Activated T-helper 17 cell treated with anti-CD3 and anti-CD28 coated beads, Interleukin-2, amount 50 U/mL, for 72 hours (primary cell): ENCODE measurements at places on chromosomes 6 and 20. TPM values are rescaled to one million over a fixed set of nuclear protein-coding genes. Genes with fewer than 3 reads are reported as not detected.

- ATAC-seq, result peak; percentile 82
These were observed 7.2 kb upstream of the SDC4 start for GRCh38 chr20:45355209-45356084.

GRCh38 chr6:167761794-167762258 is 64.9 kb upstream of the AFDN start:
- ATAC-seq, result no peak

- peak; percentile 39 for ATAC-seq
These were observed 31.4 kb downstream of the STK4 start for GRCh38 chr20:44997668-44998067.

- ATAC-seq, result no peak
These were observed 7.7 kb upstream of the MYB start for GRCh38 chr6:135173242-135173988.

- peak; percentile 43 for ATAC-seq
These were observed 83.8 kb upstream of the ELOVL5 start for GRCh38 chr6:53432318-53433161.

DNA sequence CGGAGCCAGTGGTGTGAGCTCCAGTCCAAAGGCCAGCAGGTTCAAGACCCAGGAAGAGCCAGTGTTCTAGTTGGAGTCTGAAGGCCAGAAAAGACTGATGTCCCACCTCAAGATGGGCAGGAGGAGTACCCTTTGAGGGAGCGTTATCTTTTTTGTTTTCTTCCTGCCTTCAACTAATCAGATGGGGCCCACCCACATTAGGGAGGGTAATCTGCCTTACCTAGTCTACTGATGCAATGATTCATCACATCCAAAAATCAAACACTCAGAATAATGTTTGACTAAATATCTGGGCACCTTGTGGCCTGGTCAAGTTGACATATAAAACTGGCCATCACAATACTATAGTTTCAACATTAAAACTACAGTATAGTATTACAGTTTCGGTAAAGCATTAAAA is 19.7 kb downstream of the ZKSCAN3 start:
- ATAC-seq, result no peak

- no peak for ATAC-seq
These were observed 2.4 kb upstream of the TBCC start for GRCh38 chr6:42748203-42748898.

DNA sequence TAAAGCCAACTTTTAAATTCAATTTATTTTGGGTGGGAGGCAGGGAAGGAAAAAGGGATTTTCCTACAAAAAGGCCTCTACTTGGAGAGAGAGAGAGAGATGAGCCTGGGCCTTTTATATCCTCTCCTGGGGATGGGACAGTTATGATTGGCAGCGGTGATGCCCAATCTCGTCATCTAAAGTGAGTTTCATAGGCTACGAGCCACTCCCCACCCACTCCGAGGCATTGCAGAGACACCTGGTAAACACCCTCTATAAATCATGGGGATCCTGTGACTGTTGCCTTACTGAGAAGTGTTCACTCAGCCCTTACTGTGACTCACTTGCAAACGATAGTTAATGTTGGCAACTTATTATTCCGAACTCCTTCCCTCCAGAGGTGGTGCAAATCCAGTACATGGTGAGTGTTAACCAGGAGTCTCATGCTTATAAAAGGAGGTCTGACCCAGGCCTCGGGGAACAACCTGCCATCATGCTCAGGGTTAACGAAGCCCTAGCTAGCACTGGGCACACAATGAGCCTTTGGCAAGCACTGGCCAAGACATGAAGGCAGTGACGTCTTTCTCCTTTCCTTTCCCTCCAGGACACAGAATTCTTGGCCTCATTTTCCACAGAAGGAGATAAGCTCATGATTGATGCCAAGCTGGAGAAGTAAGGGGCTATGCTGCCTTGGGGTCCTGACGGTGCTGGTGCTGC is 20.5 kb downstream of the BPIFB4 start:
- ATAC-seq, result no peak

- no peak for ATAC-seq
These were observed 416.4 kb downstream of the EPM2A start for GRCh38 chr6:145318952-145319351.

DNA sequence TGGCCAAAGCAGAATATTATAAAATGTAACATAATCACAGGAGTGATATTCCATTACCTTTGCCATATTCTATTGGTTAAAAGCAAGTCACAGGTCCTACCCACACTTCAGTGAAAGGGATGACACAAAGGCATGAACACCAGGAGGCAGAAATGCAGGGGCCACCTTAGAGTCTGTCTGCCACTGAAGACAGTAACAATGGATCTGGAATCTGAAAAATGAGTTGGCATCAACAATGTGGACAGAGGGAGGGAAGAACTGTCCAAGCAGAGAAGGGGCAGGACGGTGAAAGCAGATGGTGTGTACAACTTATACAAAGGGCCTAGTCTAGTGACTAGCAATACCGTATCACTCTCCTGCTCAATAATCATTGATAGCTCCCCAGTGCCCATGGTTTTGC is 6.6 kb upstream of the LPIN3 start:
- no peak for ATAC-seq

DNA sequence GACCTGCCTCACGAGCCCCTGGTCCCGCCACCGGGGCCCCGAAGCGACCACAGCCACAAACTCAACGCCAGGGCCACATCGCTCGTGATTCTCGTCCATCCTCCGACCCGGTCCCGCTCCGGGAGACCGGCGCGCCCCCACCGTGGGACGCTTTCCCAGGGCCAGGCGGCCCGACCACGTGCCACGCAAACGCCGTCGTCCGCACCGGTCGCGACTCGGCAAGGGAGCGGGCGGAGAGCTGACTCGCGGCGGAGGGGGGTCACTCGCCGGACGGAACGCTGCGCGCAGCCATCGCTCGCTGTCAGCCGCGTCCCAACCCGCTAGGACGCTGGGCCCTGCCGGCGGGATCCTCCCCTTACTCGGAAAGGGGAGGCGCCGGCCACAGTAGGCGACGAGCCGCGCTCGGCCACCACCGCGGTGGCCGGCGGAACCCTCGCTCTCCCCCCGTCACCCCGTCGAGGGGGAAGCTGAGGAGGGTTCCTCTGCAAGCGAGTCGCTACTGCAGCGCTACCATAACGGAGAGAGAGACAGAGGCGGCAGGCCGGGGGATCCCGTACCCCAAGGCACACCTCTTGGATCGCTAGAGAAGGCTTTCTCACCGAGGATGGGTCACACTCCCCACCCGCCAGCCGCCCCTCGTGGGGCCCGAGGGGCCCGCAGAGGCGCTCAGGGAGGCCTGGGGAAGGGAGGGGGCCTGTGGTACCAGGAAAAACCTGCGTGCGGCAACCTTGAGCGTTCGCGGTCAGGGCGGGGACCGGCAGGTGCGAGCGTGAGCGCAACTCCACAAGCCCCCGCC is 511.8 kb upstream of the ZNF337 start:
- peak; percentile 61 for ATAC-seq

DNA sequence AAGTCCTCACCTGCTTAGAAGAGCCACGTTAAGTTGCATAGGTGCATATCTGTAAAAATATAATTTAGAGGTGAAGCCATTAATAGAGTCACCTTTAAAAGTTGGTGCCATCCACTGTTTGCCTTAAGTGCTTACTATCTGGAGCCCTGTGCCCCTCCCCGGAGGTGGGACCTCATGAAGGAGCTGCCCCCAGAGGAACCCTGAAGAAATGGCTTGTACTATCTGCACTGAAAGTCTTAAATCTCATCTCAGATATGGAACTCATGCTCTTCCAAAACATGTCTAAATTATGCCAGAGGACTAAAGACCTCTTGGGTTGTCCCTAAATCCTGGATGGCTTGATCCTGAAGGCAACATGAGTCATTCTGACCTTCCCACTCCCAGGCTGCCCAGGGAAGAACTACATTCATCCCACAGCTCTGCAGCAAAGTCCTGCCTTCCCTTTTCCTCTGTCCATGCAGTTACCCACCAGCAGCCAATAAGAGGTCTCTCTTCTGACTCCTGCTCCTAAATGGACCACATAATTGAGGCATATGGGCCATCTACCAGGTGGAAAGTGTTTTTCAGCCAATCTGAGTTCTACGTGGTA is 85.3 kb downstream of the ASXL1 start:
- no peak for ATAC-seq

Gene SLC17A2
- total RNA-seq, result not detected

DNA sequence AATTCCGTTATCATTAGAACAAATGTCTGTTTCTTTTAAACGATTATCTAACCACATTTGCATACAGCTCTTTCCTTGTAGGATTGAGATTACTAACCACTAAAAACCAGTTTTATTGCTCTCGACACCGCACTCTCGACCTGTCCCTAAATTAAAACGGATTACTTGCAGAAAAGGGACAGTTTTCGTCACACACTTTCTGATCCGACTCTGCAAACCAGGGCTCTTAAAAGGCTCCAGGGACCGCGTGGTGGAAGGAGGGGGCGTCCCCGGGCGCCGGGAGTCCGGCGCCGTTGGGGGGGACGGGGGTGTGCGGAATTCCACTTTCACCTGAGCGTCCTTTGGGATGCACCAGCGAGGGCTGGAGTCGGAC is 731 bp downstream of the MAK start:
- no peak for ATAC-seq

DNA sequence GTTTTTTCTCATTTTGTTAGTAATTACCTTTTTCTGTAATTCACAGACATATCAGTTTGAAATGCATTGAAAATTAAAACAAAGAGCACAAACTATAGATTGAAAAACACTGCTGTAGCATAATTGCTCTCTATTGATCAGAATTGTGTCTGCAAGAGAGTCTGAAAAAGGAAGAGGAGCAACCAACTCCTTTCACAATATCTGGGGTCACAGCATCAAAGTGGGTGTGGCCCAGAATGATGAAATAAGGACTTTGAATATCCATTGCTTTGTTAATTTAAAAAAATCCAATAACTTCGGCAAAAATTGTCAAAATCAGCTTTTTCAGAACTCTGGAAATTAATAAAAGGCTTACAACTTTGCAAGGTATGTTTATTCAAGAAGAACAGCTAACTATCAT is 99.2 kb downstream of the MYLK4 start:
- ATAC-seq, result no peak

DNA sequence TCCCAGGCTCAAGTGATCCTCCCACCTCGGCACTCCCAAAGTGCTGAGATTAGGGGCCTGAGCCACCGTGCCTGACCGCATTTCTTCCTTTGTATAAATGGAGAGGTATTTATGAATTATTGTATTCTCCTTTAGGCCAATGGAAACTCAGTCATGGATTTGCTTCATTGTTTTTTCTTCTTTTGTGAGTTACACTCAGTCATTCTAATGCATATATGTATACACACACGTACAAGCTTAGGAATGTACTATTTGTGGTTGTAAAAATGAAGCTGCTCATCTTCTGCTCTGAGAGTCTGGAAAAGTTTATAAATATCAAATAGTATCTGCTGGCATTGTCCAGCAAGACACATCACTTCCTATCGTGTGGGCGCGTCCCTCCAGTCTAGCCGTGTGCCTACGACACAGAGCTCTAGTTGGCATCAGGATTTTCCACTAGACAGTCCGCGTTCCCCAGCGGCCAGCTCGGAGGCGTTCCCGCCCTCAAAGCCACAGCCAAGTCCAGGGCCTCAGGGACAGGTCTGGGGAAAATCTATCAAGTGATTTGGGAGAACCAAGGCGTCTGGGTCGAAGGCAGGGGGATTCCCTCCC is 215.2 kb downstream of the NFATC2 start:
- ATAC-seq, result no peak

Gene APCDD1L
- total RNA-seq, result not detected

GRCh38 chr6:132004668-132005067 is 53.5 kb upstream of the CCN2 start:
- no peak for ATAC-seq

Gene FAM210B
- 3.6 TPM for total RNA-seq

- ATAC-seq, result no peak
These were observed 35.0 kb upstream of the LIN28B start for GRCh38 chr6:104921896-104922295.

DNA sequence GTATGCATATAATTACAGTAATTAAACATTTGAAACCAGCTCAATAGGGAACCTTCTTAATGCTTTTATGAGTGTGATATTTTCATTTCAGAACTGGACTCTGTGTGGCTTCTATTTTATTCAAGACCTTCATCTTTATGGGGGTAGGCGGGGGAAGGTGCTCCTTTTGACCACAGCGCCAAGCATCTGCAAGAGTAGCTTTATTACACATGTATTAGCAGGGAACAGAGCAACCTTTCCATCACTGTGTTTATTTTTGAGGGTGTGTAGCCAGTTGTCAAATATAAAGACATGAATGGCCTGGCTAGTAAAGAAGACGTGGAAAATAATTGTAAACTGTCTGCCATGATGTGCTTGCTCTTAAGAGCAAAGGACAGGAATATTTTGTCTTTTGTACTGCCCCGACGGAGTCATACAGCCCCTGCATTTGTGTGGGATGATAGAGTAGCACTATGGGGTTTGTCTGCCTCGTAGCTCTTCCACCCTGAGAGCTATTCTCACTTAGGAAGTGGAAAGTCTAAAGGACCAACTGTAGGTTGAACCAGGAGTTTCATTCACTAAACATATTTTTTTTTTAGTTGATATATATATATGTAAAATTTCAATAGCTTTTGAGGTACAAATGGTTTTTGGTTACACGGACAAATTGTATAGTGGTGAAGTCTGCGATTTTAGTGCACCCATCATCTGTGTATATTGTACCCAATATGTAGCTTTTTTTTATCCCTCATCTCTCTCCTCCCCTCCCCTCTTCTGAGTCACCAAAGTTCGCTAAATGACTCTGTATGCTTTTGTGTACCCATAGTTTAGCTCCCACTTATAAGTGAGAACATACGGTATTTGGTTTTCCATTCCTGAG is 91.2 kb downstream of the CARMIL1 start:
- peak; percentile 86 for ATAC-seq

Gene TCP11
- total RNA-seq, result not detected
